ENCODE measurements at places on chromosomes 3 and 15. TPM values are rescaled to one million over a fixed set of nuclear protein-coding genes. Genes with fewer than 3 reads are reported as not detected.

DNA sequence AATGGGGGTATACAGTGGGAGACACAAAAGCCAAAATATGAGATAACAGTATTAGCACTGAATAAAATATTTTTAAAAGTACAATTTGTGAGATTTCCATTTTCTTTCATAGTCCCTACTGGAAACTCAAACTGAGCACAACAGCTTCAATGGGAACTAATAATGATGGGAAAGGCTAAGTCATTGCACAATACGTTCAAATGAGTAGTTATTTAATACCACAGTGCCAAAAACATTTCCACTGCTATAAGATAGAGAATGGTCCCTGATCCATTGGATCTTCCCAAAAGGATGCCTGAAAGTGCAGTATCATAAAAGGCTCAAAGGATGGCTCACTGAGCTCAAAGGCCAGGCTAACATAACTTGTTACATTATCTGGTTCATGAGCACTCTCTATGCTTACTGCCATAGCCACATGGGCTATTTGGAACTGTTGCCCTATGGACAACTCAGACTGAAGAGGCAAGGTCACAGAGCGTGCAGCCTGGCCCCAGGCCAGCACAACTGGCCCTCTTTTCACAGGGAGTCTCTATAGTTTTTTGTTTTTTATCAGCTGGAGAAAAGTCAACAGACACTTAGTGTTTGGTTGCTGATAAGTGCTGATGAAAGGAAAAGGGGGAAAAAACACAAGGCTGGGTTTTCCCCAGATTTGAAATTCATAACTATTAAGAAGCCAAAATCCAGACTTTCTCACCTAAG, 54.1 kb upstream of the PPIB start:
- no peak for DNase-seq

GRCh38 chr3:88623709-88624108, 473.9 kb downstream of the C3orf38 start:
- no peak for DNase-seq

GRCh38 chr3:76308541-76308940, 523.2 kb upstream of the ZNF717 start:
- no peak for DNase-seq

GRCh38 chr3:16136055-16136454, 38.4 kb upstream of the GALNT15 start:
- no peak for DNase-seq

GRCh38 chr3:43219616-43220015, 66.7 kb upstream of the SNRK start:
- DNase-seq: no peak

DNA sequence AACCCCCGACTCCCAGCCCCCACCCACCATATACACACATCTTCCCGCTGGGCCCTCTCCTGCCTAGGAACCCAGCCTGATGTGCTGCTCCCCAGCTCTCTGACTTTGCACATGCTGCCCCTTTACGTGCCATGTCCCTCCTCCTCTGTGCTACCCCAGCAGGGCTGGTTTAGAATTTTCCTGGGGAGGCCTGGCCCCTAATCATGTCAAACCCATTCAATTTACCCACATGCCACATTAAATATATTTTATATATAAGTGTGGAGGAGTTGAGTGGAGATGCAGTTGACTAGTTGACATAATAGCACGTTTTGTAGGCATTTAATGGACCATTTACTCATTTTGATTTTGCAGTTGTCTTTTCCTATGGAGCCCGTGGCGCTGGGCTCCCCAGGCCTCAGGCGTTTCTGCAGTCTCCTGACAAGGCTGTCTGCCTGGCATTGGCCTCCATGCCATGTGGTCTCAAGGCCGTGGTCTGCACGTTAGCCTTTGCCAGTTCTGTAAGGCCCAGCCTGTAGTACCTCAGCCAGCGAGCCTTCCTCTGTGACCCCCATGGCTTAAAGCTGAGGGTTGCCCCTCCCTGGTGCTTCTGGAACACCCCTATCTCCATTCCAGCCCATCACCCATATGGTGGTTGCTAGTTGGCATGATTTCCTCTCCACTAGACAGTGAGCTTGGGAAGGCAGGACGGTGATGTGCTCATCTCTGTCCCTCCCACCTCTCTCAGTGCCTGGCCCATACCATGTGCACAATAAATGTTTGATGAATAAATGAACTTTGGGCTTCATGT, 155.8 kb downstream of the TLE3 start:
- DNase-seq: no peak

DNA sequence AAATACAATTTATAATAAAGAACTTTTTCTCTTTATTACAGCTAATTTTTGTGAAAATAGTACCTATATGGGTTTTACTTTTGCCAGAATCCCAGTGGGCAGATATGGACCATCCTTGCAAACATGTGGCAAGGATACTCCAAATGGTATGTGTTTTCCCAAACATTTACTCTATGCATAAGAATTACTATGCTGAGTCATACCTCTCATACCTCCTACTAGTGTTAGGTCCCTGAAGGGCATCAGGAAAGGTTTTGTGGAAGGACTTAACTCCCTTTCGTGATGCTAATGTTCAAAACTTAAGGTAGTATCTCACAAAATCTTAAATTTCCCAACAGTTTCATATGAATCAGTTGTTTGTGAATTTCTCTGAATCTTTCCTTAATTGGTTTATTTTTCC, 21.3 kb downstream of the ADGRG7 start:
- no peak for DNase-seq

- no peak for DNase-seq
These were observed 5.1 kb downstream of the GP9 start for GRCh38 chr3:129065720-129066073.

SLC6A1 gene
- total RNA-seq: 4.1 TPM

TP63 gene
- 0.30 TPM for total RNA-seq

FETUB gene
- not detected for total RNA-seq

SPINT1 gene
- 6.5 TPM for total RNA-seq

OXTR gene
- 0.52 TPM for total RNA-seq

ISLR2 gene
- total RNA-seq: 0.31 TPM

ZNF35 gene
- total RNA-seq: 8.4 TPM
